ENCODE measurements at places on chromosomes 1 and 21.
A peak's percentile ranks its signal among the peaks of the same experiment; 100 is the strongest.

- no peak for DNase-seq
These were observed 250.0 kb upstream of the NFIA start for GRCh38 chr1:60832367-60832766.

GRCh38 chr1:151377150-151377884 is 4.8 kb upstream of the SELENBP1 start:
- DNase-seq = no peak

- no peak for DNase-seq
These were observed 569.4 kb upstream of the ADAMTS5 start for GRCh38 chr21:27536319-27536718.

- no peak for DNase-seq
These were observed 135.5 kb downstream of the SETD4 start for GRCh38 chr21:35924714-35925301.

DNA sequence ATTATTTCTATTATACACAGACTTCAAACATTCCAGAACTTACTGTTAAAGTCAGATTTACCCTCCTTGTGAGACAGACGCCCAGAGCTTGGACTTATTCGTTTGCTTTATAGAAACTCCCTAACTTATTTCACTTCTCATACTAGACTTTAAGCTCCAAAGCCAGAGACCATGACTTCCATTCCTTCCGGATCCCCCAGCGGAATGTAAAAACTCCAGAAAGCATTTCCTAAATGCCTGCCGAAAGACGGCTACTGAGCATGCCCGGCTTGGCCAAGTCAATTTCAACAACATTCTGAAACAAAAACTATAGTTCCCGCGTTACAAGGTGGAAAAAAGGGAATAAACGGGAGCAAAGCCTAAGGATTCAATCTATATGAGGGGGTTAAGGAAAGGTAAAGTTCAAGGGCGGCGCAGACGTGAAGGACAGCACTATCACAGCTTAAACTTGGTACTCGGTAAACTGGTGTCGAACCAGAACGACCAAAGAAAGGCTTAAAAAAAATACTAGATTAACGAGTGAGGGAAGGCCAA is 1.1 kb downstream of the USP48 start:
- no peak for DNase-seq

GRCh38 chr21:35091496-35091895 is 42.4 kb upstream of the RUNX1 start:
- no peak for DNase-seq

DNA sequence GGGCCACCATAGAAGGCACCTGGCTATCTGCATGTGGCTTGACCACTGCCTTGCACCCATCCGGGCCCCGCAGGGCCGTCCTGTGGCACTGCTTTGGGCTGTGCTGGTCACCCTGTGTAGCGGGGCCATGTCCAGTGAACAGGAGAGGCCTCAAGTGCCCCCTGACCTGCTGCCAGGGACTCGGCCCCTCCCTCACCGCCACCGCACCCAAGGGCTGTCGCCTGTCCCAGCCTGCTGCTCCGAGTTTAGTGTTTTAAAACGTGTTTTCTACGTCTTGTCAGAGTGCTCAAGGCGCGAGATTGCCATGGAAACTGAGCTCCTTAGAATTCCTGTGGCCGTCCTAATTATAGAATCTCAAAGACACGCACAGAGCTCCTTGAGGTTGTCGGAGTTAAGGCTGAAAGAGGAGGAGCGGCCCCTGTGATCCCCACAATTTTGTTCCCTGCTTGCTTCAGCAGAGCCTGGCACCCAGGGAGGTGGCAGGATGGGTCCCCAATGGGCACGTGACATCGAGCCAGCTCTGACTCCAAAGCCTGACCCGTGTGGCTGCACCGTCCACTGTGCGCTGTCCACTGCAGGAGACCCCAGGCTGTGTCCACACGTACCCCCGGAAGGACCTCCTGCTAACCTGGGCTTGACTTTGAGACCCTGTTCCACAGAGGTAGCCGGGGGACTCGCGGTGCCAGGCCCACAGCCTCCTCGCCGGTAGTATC is 66.2 kb downstream of the FAAP20 start:
- no peak for DNase-seq

GRCh38 chr1:247156787-247157232 is 15.0 kb downstream of the ZNF124 start:
- no peak for DNase-seq

DNA sequence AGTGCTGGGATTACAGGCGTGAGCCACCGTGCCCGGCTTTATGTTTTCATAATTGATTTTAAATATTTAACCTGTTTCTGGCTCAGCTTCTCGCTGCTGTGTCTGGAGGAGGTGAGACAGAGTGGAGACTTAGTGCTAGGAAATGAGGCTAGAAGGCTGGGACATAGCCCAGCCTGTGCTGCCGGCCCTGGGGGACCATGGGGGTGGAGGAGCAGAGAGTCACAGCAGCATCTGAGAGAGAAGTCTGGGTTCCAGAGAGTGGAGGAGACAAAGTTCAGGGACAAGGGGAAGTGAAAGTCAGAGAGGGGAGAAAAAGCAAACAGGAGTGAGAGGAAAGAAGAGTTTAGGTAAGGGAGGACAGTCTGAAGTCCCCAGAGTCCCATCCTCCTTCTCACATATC is 71.9 kb downstream of the LHX9 start:
- no peak for DNase-seq

DNA sequence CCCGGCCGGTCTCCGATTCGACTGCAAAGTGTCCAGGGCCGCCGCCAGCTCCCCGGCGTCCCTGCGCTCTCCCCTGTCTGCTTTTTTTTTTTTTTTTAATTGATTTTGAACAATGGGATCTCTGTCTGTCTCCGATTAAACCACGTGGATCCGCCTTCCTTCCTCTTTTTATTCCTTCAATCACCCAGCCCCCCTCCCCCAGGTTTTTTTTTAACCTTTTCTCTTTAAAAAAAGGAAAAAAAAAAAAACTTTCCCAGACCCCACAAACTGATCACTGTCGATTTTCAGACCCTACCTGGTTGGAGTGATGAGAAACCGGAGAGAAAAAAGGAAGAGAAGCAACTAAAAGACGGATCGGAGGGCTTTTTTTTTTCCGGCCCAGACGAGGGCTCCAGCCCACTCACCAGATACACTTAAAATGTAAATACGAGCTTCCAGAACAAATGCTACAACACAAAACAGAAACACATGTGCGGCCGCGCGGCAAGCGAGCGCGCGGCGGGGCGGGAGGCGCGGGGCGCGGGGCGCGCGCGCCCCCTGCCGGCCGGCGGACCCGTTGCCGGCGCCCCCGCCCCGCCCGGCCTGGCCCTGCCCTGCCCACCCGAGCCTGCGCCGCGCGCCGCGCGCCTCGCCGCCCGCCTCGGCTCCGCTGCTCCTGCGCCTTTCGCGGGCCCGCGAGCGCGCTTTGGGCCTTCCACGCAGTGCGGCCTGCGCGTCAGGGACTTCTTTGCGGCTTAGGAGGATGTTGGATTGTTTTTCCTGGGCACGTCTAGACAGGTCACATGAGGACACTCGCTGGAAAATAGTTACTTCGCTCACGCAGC is at the start of gene RCC2:
TSS of gene RCC2 (minus strand) at position 428 of the 824 bp plus-strand sequence. CDS start 1,163 bp downstream, outside the sequence.
- peak; percentile 78 for DNase-seq

DNA sequence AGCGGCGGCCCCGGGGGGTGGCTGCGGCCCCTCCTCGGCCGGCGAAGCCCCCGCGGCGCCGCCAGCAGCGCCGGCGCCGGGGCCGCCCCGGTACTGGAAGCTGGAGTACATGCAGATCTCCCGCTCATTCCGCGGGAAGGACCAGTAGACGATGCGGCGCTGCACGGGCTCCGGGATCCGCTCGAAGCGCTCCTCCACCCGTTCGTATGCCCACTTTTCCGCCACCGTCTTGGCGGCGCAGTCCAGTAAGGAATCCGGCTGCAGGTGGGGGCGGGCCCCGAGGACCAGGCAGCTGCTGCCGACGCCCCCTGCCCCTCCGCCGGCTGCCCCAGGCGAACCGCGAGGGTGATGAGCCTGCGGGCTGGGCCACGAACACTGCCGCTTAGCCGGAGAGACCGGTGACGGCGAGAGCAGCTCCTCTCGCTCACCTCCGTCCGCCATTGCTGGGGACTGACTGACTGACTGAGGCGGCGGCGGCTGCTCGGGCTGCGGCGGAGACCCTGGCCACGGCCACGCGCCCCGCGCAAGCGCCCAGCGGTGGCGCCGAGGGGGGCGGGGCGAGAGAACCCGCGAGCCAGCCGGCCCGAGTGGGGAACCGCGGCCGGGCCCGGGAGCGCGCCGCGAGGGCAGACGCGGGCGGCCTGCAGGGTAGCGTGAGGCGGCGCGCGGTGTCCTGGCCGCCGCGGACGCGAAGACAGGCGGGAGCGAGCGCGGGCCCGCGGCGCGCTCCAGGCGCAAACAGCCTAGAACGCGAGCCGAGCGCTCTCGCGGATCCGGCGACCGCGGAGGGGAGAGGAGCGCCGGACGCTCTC is at the start of gene ZSWIM5:
TSS of gene ZSWIM5 (minus strand) at position 696 of the 812 bp plus-strand sequence. CDS start at position 441, 255 bp downstream.
- no peak for DNase-seq

DNA sequence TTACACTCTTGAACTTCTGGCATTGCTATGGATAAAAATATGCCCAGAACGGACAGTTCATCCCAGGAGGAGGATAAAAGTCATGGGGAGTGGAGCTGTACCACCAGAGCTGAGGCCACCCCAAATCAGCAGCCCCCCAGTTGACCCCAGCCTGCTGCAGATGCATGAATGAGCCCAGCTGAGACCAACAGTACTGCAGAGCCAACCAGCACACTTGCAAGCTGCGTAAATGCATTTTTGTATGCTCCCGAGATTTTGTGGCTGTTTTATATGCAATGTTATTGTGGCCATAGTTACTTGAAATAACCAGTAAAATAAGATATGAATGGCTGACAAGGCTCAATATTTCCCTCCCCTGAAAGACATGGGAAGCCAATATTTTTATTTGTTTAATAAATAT is 264.6 kb downstream of the DUSP10 start:
- no peak for DNase-seq

- no peak for DNase-seq
These were observed 35.2 kb downstream of the JUN start for GRCh38 chr1:58748666-58749065.

GRCh38 chr1:23810818-23811540 is 10.4 kb upstream of the GALE start:
- DNase-seq = no peak

DNA sequence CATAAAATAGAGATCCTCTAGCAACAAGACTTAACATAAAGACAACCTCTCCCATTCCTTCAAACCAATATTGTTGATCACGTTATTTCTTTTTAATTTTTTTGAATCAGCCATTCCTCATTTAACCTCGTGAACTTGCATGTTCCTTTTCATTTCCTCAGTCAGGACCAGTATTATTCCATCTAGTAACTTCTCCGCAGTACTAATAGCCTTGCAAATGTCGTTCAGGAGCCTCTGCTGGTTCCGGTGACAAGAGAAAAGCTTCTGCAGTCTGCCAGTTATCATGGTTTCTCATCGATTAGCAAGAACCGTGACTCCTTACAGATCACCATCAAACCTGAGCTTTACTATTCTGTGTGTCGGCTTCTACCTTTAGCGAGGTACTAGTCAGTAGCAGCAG is 3.0 kb downstream of the APP start:
- DNase-seq = no peak

- DNase-seq = peak; percentile 52
These were observed 30.1 kb upstream of the IFNAR2 start for GRCh38 chr21:33199516-33200217.

DNA sequence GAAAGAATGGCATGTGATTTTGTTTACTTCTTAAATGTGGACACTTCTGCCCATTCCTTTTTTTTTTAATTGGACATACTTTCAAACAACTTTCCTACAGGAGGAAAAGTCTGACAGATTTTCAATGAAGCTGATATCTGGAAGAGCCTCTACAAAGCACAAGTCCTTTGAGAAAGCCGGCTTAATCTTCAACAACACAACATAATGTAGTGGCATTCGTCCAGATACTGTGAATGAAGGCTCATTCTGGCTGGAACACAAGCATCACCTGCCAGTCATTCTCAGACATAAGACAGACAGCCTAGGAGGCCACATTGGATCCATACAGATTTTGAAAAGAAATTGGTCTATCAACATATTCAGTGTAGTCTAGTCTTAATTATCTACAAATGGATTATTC is 4.9 kb downstream of the OTUD7B start:
- no peak for DNase-seq

GRCh38 chr1:178275049-178275448 is 181.1 kb downstream of the RASAL2 start:
- DNase-seq = no peak

DNA sequence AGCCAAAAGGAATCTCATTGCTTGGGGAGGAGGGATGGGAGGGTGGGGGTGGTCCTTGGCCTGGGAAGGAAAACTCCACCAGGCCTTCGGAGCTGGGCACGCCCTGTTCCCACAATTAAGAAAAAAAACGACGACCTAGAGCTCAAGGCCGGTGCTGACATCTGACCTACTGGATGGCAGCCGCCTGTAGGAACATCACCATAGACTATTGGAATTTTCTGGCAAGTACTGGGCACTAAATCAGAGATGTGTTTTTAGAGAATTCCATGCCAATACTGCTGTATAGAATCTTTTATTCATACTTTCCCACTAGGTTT is 729 bp downstream of the NADK start:
- DNase-seq = no peak

GRCh38 chr1:172040466-172040865 is 199.2 kb downstream of the DNM3 start:
- peak; percentile 61 for DNase-seq

- no peak for DNase-seq
These were observed 103.8 kb downstream of the EPHB2 start for GRCh38 chr1:22814176-22815042.

DNA sequence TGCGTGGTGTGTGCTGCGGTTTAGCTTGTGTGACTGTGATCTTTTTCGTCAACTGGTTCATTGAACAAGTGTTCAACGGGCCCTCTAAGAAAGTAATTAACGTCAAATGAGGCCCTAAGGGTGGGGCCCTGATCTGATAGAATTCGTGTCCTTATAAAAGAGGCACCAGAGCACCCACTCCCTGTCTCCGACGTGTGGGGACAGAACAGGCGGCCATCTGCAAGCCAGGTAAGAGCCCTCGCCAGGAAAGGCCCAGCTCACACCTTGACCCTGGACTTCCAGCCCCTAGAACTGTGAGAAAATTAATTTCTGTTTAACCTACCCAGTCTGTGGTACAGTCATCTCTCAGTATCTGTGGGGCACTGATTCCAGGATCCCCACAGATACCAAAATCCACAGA is 20.4 kb upstream of the SAMD11 start:
- no peak for DNase-seq

GRCh38 chr1:39675220-39675619 is 3.3 kb upstream of the NT5C1A start:
- peak; percentile 9 for DNase-seq

DNA sequence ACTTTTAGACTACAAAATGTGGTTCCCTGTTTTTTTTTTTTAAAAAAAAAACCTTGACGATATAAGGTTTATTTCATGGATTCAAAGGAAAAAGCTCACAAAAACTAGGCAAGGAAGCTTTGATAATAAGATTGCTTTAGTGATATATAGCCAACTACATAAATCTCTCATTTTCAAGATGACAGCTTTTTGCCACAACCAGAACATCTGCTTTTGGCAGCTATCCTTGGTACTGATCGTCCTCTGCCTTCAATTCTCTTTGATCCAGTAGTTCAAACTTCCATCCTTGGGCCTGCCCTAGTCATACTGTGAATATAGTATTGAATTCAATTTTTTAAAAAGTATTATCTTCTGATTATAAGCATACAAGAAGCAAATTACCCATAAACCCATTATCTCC is 72.9 kb upstream of the CD53 start:
- no peak for DNase-seq

GRCh38 chr1:162196387-162196786 is 126.9 kb downstream of the NOS1AP start:
- DNase-seq = no peak
